ENCODE measurements at places on chromosomes 7 and 10.

- no peak for DNase-seq
Measured at GRCh38 chr7:20839987-20840386, 53.3 kb upstream of the SP8 start.

- no peak for DNase-seq
Measured at GRCh38 chr7:37796138-37796775, 52.1 kb upstream of the NME8 start.

DNA sequence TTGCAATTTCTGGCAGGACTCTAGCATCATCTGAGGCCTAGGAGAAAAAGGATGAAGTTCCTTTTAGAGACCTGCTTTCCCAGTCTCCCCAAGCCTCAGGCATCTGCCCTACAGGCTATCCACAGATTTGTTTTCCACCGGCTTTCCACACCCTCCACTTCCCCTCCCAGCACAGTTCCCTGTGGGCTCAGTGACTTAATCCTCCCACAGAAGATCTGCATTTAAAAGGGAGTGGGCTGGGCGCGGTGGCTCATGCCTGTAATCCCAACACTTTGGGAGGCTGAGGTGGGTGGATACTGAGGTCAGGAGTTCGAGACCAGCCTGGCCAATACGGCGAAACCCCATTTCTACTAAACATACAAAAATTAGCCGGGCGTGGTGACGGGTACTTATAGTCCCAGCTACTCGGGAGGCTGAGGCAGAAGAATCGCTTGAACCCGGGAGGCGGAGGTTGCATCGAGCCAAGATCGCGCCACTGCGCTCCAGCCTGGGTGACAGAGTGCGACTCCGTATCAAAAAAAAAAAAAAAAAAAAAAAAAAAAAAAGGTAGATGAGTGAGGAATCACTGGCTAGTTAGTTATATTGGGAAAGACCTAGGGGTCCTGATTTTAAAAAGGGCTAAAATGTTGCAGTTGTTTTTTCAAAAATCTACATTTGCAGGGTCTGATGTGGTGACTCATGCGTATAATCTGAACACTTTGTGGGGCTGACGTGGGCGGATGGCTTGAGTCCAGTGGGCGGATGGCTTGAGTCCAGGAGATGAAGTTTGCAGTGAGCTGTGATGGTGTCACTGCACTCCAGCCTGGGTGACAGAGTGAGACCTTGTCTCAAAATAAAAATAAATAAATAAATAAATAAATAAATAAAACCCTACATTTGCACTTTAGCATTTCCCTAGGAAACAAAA is 119.5 kb downstream of the BAMBI start:
- DNase-seq = no peak

- no peak for DNase-seq
Measured at GRCh38 chr10:131563411-131563810, 251.9 kb upstream of the TCERG1L start.

DNA sequence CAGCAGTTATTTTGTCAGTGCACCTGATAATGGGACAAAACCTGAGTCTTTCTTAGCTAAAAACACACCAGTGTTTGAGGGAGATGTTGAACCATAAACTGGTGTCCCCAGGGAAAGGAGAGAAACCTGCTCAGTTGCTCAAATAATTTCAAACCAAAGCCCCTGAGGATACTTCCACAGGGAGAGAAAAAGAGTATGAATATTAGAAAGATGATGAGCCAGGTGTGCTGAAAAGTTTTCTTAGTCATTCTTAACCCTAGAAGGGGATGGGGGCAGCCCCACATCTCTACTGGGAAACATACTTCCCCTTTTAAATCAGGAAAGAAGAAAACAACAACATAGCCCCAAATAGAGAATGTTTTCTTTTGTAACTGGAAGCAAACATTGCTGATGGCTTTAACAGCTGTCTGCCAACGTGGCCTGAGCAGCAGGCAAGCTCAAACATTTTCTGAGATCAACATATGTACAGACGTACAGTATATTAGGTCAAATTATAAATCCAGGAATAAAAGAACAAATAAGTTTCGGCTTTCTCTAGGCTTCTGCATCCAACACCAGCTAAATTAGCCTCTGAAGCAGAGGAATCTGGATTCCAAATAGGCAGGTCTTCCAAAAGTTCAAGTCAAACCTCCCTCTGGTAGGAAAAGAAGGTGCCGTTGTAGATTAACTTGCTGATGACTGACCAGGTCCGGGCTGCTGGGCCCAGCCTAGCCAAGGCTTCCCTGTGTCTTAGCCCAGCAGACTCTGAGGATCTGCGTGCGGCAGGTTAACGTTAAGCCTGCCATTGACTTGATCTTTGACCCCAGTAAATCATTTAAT is 30.5 kb upstream of the FBXW4 start:
- DNase-seq = no peak

GRCh38 chr10:23604613-23605012 is 165.7 kb downstream of the OTUD1 start:
- no peak for DNase-seq

GRCh38 chr10:127198307-127198706 is 1.9 kb upstream of the INSYN2A start:
- no peak for DNase-seq

GRCh38 chr7:150876817-150877526 is 24.7 kb downstream of the AOC1 start:
- DNase-seq = peak; percentile 29

GRCh38 chr10:116184512-116184794 is 88.6 kb downstream of the GFRA1 start:
- DNase-seq = no peak

GRCh38 chr10:46077141-46077554 is 31.1 kb upstream of the MSMB start:
- no peak for DNase-seq
